ENCODE measurements at places on chromosomes 1 and 21. TPM values are rescaled to one million over a fixed set of nuclear protein-coding genes. Genes with fewer than 3 reads are reported as not detected.

- DNase-seq: peak; percentile 28
Observed at GRCh38 chr1:51284487-51284954, 45.8 kb downstream of the TTC39A start.

- DNase-seq: no peak
Observed at GRCh38 chr1:37400466-37401225, 73.7 kb upstream of the ZC3H12A start.

- peak; percentile 52 for DNase-seq
Observed at GRCh38 chr1:63261736-63262458, 60.5 kb upstream of the FOXD3 start.

SPRR1A gene
- total RNA-seq: not detected

UBL4B gene
- total RNA-seq: not detected
